GM06990 (cell line): ENCODE measurements at places on chromosomes 3 and 15.

DNA sequence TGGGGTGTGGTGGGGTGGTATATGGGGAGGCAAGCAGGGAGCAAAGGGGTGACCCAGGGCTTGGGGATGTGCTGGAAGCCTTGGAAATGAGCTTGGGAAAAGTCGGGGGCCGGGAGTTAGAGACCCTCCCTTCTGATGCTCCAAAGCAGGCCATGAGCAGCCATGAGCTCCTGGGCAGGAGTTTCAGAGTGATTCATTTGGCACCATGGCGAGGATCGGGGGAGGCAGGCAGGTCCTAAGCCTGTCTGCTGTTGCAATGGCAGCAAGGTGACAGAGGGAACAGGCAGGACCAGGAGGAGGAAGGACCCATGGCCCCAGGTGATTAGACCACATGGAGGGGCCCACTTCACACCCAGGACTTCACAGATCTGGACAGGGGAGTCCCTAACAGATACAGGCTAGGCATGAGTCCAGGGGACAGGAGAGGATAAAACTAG is 21.3 kb downstream of the RGMA start:
- DNase-seq, result no peak

- no peak for DNase-seq
Measured at GRCh38 chr3:32435911-32436815, 44.5 kb downstream of the CMTM7 start.

GRCh38 chr3:67489816-67490215 is 164.6 kb downstream of the SUCLG2 start:
- DNase-seq, result no peak

DNA sequence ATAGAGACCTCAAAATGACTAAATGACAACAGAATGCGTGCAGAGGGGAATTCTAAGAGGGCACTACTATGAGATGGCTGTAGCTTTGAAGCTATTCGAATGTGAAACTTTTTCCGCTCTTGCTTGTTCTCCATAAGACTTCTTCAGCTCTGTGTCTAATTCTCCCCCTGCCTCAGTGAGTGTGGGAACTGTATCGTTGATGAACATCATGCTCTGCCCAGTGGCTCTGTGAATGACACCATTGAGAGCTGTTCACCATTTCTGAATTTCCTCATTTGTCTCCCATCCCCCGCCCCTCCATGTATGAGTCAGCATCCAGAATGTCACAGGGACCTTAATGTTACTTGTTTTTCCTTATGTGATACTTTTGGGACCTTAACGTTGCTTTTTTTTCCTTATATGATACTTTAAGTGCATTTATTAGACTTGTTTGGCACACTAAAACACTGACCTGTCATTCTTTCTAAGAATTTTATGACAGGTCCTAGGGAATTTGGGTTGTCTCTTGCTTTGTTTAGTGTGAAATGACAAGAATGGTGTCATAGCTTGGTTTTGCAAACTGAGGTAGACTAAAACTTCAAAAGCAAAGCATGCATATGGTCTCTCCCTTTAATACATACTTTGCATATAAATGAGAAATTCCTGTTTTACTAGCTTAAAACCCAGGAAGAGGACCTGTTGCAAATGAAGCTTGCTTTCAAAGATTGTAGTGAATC is 99.6 kb downstream of the FNDC3B start:
- peak; percentile 59 for DNase-seq

DNA sequence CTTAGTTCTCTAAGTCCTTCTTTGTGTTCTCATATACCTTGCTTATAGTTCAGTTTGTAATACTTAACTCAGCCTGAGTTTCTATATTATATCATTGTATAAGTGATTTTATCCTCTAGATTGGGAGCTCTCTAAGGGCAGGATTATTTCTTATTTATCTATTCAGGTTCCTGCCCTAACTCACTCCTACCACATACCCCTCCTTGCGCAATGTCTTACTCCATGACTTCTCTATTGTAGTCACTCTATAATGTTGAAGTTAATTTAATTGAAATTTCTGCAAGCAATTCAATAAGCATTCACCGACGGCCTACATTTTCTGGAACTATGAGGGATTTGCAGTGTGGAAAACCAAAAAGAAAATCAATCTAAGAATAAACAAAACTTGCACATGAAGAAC is 3.6 kb upstream of the OR5K4 start:
- no peak for DNase-seq

- DNase-seq, result peak; percentile 85
Measured at GRCh38 chr15:67109141-67110034, 44.0 kb downstream of the SMAD3 start.

GRCh38 chr15:55894399-55894965 is 98.9 kb downstream of the NEDD4 start:
- DNase-seq, result peak; percentile 1

GRCh38 chr3:143586576-143586975 is 261.7 kb downstream of the SLC9A9 start:
- no peak for DNase-seq

DNA sequence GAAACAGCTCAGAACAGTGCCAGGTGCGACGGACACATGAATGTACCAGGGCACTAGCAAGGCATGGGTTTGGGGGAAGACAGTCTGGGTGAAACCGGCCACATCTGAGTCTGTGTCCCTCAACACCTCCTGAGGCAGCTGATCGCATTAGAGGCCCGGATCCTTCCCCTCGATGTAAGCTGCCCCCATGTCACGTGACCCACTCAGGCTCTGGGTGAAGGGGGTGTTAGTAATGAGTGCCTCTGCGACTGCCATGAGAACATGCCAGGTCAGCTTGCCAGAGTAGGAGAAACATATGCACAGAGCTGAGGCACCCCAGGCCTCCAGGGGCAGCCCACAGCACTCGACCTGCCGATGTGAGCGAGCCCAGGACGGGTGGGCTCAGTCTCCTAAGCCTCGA is 29.7 kb downstream of the PRR23E start:
- no peak for DNase-seq

DNA sequence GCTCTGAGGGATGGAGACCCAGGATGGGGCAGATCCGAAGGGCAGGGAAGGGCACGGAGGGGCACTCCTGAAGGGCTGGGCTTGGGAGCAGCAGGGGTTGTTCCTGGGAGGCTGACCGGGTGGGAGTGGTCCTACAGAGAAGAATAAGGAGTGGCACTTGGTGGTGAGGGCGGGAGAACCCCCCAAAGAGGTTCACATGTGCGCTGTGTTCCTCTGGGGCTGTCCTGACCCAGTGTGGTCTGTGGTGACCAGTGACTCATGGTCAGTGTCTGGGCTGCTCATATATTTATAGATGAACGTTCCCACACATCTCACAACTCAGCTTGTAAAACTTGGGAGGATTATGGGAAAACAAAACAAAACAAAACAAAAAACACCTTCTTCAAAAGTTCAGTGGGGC is 10.0 kb downstream of the TRPM1 start:
- DNase-seq, result no peak

GRCh38 chr3:74075241-74075640 is 450.5 kb upstream of the PDZRN3 start:
- no peak for DNase-seq

GRCh38 chr3:193821151-193821668 is 228.2 kb downstream of the OPA1 start:
- DNase-seq, result no peak

GRCh38 chr3:129019266-129019665 is 18.2 kb downstream of the EFCC1 start:
- DNase-seq, result no peak

- DNase-seq, result no peak
Measured at GRCh38 chr3:7205535-7205934, 344.6 kb downstream of the GRM7 start.

DNA sequence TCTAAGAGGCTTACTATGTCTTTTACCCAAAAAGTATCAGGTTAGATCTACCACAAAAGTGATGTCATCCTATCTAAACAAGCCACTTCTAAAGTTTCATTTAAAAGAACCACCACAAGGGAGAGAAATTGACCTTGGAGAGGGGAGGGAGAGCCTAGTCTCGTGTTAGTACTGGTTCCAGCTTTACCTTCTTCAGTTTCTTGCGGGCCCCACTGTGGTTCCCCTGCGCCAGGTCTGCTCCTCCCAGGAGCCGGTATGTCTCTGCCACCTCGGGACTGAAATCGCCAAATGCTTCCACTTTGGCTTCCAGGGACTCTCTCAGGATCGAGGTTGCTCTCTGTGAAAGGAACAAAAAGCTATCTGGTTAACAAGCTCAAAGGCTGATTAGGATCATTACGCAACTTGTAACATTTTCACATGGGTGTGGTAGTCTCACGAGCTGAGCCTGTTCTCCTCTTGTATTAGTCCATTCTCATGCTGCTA is 51.1 kb downstream of the SYNM start:
- no peak for DNase-seq

DNA sequence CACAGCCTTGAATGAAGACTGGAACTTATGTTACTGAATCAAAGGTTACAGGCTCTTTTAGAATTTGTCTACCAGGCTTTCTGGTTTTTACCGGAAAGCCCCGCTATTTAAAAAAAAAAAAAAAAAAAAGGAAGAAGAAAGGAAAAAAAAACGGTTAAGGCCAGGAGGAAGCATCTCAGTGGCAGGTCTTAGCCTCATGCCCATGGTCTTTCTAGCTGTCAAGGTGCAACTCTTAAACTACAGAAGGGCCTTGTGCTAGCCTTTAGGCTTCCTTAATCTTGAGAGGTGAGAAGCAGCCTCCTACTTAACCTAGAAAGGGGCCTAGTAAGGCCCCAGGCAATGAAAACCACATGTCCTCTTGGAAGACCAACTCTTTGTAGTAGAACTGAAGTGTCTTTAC is 77.5 kb downstream of the TBC1D5 start:
- no peak for DNase-seq

DNA sequence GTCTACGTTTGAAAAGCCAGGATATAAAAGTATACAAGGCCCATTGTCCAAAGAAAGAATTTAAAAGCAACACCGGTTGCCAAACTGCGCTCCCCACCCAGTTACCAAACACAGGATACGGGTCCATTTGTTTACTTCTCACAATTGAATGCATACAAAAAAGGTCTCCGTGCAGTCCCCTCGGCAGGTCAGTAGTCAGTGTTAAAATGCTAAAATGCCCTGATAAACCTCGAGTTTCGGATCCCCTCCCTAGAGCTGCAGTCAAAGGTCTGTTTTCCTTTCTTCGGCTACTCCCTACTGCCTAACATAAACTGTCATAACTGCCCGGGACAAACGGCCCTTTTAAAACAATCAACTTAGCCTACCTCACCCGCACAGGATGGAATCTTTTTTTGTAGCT is 534.6 kb downstream of the FOXP1 start:
- DNase-seq, result no peak

DNA sequence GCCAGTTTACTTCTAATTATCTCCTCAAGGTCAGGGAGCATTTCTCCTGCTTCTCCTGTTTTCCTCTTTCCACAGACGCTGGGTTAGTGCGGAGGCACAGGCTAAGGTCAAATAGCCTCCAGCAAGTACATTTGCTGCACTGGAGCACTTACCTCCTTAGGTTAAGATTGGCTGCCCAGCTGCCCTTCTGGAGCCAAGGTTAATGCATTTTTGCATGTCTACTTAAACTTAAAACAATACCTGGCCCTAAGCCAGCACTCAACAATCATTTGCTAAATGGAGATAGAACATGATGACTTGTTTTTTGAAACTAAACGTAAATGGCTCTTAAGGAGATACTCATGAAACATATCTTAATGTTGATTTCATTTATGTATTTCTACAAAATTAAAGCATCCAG is 83.5 kb downstream of the SSR3 start:
- no peak for DNase-seq

DNA sequence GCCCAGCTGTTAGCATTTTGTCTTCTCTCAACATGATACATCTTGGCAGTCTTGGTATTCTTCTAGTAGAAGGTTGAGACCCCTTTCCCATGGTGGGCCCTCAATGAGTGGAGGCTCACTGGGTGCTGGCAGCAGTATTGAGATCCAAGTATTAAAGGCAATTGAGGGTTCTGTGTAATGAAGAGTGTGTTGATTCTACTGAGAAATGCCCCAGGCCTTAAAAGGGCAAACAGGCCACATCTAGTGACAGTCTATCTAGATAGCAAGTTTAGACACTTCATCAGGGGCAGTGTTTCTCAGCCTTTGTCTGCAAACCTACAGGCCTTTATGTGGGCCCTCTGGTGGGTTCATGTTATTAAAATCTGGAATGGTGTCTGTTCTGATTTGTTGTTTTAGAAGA is 9.5 kb downstream of the PPP2R3A start:
- no peak for DNase-seq

GRCh38 chr3:147210676-147211075 is 195.7 kb downstream of the ZIC4 start:
- no peak for DNase-seq

DNA sequence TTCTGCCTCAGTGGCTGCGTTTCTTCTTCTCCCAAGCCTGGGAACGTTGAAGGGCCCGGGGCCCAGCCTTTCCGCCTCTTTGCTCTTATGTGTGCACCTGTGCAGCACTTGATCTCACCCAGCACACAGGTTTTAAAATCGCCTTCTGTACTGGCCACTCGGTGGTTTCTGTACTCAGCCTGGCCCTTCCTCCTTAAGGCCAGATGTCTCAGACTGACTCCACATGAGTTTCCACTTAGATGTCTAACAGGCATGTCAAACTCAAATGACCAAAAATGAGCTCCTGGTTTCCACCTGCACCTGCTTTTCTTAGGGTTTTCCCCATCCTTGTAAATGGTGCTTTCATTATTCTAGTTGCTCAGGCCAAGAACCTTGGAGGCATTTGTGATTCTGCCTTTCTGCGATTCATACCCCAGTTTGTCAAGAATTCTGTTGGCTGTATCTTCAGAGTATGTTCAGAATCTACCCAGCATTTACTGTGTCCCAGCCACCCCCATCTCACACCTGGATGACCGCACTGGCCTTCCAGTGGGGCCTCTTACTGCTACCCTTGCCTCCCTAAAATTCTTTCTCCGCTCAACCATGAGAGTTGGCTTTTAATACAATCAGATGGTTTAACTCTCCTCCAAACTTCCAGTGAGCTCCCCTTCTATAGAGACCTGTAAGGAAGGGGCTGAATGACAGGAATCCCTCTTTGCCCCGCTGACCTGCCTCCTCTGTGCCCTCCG is 2.2 kb upstream of the TRAK1 start:
- no peak for DNase-seq

GRCh38 chr3:27708250-27708649 is 13.9 kb downstream of the EOMES start:
- no peak for DNase-seq

- no peak for DNase-seq
Measured at GRCh38 chr3:1578124-1578806, 485.4 kb downstream of the CNTN6 start.

DNA sequence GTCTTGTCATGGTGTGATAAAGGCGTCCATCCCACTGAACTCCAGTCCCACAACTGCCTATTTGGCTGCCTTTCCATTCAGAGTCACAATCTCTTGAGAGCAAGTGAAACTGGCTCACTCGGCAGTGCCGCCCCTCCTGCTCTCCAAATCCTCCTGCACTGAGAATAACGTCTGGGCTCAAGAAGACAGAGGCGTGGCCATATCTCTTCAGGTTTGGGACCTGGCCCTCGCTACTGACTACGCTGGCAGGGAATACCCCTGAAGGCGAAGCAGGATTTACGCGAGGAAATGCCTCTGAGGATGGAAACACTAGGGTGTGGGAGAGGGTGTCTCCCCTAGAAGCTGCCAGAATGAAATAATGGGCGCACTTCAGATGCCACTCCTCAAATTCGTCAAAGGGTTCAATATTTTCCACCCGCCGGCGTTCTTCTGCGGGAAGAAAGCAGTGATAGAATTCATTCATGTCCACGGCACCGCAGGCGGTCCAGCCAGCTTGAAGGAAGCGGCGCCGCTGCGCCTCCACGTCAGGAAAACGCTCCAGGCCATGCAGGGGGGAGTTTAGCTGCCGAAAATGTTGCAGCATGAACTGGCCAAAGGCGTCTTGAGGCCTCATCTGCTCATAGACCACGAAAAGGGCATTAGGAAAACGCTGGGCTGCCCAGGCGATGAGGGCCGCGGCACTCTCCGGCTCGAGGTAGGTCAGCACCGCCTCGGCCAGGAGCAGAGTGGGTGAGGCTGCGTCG is 985 bp downstream of the LCMT2 start:
- DNase-seq, result no peak
